ENCODE measurements at places on chromosomes 7 and 10.

DNA sequence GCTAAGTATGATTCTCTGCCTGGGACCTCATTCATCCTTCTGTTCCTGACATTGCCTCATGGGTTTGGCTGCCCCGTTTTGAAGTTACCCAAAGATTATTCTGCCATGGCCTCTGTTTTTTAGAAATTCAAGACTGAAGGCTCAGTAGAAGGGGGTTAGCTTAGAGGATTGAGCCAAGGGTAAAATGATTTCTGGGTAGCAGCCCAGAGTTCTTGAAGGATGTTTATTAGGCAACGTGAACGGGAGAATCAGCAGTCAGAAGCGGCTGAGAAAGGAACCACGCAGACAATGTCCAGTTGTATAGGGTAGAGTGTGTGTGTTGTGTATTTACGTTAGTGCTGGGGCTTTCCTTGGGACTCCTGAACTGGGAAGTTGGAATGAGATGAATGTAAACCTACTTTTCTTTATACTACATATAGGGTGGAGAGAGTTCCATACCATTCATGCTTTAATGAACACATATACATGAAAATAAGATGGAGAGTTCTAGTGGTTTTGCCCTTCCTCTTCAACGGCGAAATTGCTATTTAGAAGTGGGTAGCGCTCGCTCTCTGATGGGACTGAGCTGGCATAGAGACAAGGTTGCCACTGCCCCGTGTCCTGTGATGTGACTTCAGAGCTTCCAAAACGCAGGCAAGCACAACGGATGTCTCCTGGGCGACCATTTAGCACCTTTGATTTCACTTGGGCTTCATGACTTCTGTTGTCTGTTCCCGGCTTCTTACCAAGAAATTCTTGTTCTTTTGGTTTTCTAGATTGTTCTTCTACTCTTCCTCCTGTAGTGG, 35.0 kb upstream of the IL15RA start:
- DNase-seq = no peak

- DNase-seq = no peak
Observed at GRCh38 chr10:6023661-6024333, 38.4 kb downstream of the IL2RA start.

GRCh38 chr10:13852872-13853271, 266.1 kb downstream of the PRPF18 start:
- DNase-seq = no peak

- no peak for DNase-seq
Observed at GRCh38 chr10:58696736-58697135, 184.1 kb downstream of the BICC1 start.

DNA sequence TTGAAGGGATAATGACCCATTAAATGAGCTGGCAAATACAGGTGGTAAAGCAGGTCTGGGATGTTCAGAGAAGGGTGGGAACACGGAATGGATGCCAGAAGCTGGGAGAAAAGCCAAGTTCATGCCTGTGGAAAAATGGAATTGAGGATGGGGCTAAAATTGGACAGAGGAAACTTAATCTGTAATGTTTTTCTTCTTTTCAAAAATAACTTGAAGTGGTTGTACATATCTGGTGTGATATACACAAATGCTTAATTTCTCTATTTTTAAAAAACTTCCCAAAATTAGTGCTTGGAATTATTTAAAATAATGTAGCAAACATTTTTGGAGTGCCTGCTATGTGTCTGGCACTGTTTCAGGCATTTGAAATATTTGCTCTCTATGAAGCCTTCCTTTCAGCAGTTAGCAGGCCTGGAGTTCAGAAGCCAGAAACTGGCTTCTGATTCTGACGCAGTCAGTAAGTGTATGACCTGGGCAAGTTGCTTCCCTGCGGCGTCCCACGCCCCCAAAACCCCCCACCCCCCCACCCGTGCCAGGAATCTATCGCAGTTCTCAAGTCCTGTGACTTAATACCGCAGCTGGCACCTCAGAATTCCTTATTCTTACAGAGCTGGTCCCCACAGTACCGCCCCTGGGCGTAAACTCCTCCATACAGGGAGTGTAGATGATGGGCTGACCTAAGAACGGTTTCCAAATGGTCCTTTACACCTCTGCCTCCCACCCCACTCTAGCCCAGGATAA, 828 bp upstream of the MALSU1 start:
- DNase-seq = no peak

DNA sequence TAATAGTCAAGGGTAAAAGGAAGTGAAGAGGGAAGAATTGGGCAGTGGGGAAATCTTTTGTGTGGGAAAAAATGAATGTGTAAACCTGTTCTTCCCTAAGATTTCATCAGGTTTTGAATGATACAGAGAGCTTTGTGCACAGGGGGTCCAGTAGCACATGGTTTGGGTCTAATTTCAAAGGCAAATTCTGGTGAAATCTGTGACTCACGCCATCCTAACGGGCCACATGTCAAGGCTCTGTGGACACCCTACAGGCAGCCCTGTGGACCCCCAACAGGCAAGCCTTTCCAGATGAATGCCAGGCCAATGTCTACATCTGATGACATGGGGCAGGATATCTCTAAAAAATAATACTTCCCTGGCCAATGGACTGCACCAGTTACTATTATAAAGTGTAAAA, 309.8 kb downstream of the PARD3 start:
- no peak for DNase-seq

DNA sequence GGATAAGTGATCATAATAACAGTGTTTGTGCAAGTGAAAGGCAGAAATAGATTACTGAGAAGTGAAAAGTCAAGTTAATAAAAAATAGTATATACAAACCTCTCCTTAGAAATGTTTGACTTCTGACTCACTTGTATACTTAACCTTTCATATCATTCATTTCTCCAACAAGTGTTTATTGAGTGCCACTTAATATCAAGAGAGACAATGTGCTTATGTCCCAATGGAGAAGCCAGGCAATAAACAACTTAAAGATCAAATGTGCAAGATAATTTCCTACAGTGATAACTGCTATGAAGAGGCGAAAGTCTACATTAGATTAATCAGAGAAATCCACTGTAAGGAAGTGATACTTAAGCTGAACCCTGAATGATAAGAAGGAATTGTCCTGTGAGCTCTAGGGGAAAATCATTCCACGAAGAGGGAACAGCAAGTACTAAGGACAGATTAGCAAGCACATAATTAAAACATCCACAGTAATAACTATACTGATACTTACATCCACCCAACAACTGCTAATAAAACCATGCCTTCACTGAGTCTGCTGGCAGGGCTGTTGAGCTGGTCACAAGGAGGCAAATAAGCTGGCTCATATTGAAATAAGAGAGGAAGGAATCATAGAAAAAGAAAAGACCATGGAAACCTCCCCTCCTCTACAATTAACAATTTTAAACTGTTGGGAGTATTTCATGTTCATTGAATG, 203.5 kb downstream of the CTNNA3 start:
- no peak for DNase-seq

GRCh38 chr7:141945356-141945755, 1.4 kb downstream of the CLEC5A start:
- no peak for DNase-seq

DNA sequence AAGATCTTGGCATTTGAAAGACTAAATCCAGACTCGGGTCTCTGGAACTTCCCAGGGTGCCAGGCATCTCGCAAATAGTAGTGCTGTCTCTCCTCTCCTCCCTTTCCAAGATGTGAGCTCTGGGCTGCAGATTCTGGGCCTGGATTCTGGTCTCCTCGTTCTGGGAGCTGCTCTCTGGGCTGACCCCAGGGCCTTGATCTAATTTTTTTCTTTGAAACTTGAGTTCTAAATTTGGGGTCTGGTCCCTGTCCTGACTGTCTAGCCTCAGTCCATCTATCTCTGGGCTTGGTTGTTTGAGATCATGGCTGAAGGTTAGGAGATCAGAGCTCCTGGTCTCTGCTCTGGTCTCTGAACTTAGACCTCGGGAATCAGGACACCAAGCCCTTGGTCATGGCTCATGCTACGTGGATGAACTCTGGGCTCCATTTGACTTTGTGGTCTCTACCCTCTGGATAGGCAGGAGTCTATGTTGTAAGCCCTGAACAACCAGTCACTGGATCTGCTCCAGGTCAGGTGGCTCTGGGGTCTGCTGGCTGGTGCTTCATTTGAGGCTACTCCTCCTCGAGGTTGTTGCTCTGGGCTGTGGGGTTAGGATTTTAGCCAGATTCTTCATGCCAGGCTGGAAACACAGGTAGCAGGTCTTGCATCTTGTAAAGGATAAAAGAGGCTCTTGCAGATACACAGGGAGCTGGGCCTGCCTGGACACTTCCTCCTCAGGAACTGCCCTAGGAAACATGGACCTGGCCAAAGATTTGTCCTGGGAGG, 8.0 kb upstream of the MBL2 start:
- no peak for DNase-seq
